ENCODE measurements at places on chromosomes 3 and 15. TPM values are rescaled to one million over a fixed set of nuclear protein-coding genes. Genes with fewer than 3 reads are reported as not detected.

DNA sequence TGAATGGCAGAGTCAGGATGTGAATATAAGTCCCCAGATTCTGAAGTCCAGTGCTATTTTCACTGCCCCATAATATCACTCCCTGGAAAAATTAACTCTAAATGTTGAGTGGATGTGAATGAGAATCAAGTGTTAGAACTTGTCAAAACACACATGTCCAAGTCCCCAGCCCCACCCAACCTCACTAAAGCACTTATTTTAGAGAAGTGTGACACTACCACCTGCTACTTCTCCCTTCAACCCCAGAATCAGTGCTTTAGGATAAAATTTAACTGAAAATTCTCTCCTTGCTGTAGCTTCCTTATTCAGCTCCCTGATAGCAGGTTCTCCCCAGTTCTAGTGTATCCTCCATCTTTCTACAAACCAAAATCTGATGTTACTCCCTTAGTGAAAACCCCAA, 35.8 kb downstream of the HERC1 start:
- H3K27ac ChIP-seq = no peak overlapping the region
- no peaks in the 10 kb centered on the region for H3K36me3 ChIP-seq
- no peak overlapping the region for H3K4me3 ChIP-seq

Gene MAP1A
- 2.4 TPM for total RNA-seq

DNA sequence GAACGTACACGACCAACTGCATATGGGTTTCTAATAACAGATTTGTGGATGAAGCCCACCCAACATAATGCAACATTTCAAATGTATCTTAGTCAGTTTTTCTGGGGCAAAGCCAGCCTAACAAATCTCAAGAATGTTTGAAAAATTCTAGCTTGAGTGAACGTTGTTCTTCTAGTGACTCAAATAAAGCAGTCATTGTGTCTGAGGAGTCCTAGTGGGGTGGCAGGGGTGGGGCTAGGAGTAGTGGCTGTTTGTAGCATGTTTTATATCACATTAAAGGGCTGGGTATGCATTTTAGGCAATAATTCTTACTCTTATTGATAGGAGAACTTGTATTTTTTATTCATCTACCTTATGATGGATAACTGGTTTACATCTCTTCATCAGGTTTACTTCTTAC, 6.0 kb downstream of the B3GNT5 start:
- DNase-seq = no peak
- H3K4me3 ChIP-seq = no peak overlapping the region
- no peak overlapping the region for H3K27ac ChIP-seq
- no peaks in the 10 kb centered on the region for H3K36me3 ChIP-seq
- H3K27me3 ChIP-seq = no peaks in the 10 kb centered on the region
- peaks cover 39% of the 10 kb centered on the region for H3K4me1 ChIP-seq

GRCh38 chr3:52458031-52458760, 2.8 kb downstream of the NISCH start:
- H3K36me3 ChIP-seq = peaks cover 31% of the 10 kb centered on the region
- no peaks in the 10 kb centered on the region for H3K27me3 ChIP-seq
- no peak for DNase-seq
- no peak overlapping the region for H3K27ac ChIP-seq

Gene SERPINI1
- 1.6 TPM for total RNA-seq

Gene MUSTN1
- total RNA-seq = 3.2 TPM

Gene LEKR1
- 1.3 TPM for total RNA-seq

GRCh38 chr3:82080792-82081191, 319.3 kb upstream of the GBE1 start:
- DNase-seq = no peak
- H3K27me3 ChIP-seq = no peaks in the 10 kb centered on the region
- H3K36me3 ChIP-seq = no peaks in the 10 kb centered on the region
- H3K4me1 ChIP-seq = no peaks in the 10 kb centered on the region
- no peak overlapping the region for H3K27ac ChIP-seq
- no peak overlapping the region for H3K4me3 ChIP-seq

Gene WDR53
- total RNA-seq = 5.7 TPM

- no peaks in the 10 kb centered on the region for H3K27me3 ChIP-seq
- H3K36me3 ChIP-seq = no peaks in the 10 kb centered on the region
- peaks cover 58% of the 10 kb centered on the region for H3K4me1 ChIP-seq
These were observed 70.4 kb downstream of the LSM3 start for GRCh38 chr3:14248849-14249523.

DNA sequence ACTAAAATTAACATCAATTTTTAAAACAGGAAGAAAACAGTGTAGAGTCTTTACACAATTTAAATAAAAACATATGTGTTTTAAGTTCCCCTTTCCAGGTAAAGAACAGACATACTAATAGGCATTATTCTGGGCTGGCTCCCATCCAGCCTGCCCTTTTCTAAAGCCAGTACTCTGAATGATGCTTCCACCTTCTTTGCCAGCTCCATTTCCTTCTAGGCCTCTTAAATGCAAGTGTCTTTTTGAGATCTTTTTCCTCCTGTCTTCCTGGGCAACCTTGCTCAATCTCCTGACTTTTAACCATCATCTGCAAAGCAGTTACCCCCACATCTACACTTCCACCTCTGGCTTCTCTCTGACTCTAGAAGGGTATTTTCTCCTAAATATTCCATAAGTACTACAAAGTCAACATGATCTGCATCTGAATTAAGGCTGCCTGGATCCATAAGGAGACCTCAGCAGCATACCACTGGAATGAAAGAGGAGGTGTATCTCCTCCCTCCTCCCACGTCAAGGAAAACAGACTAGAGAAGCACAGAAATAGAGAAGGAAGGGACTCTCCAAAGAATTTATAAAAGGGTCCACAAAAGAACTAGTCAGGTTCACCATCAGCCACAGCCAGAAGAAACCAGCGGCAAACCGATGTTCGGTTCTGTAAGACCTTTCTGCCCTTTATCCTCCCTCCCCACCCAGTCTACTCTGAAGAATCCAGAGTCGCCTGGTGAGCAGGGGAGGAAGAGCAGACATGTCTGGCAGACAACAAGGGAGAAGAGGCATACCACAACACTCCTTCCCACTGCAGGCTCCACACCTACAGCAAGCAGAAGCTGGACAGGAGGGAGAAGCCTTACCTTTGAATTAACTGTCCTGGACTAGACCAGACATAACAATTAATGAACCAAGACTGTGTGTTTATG, 47.1 kb downstream of the GOLIM4 start:
- no peaks in the 10 kb centered on the region for H3K27me3 ChIP-seq
- no peaks in the 10 kb centered on the region for H3K36me3 ChIP-seq
- H3K27ac ChIP-seq = peak overlapping the region; percentile 11
- peaks cover 20% of the 10 kb centered on the region for H3K4me1 ChIP-seq

- no peak overlapping the region for H3K27ac ChIP-seq
- no peaks in the 10 kb centered on the region for H3K4me1 ChIP-seq
- no peak for DNase-seq
These were observed 80.0 kb upstream of the CACNA2D3 start for GRCh38 chr3:54042259-54042823.

- peak overlapping the region; percentile 57 for H3K27ac ChIP-seq
- peaks cover 25% of the 10 kb centered on the region for H3K4me1 ChIP-seq
- DNase-seq = no peak
- H3K36me3 ChIP-seq = no peaks in the 10 kb centered on the region
- H3K4me3 ChIP-seq = no peak overlapping the region
These were observed 104.6 kb upstream of the SLC6A6 start for GRCh38 chr3:14297784-14298236.

DNA sequence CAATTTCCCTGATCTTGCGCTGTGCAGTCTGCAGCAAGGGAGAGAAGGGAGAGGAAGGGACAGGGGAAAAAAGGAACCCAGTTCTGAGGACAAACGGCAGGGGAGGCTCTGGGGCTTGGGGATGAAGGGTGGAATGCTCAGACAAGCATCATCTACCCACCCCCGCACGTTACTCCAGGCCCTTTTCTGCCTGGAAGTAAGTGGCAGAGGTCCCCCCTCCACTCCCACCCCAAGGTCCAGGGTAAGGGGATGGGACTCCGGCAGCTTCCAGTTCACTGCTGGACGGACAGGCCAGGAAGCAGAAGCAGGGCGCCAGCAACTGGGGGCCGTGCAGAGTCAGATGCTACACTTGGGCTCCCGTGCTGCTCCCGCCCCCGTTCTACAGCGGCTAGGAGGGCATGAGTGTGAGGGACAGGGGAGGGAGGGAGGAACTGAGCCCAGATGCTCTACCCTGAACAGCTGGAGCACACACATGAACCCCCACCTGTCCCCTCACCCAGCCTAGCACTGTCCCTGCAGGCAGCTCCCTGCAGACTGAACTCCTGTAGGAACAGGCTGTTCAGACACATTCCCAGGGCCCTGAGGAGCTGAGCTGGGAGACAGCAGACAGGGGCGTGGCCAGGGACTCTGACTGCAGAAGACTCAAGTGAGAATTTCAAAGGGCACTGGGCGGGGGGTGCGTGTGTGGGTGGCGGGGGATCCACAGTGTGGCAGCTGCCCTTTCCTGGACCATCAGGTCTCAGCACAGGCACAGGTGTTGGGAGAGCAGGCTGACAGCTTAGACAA, 59.7 kb downstream of the SENP2 start:
- peak; percentile 62 for DNase-seq
- no peaks in the 10 kb centered on the region for H3K4me1 ChIP-seq
- peaks cover 16% of the 10 kb centered on the region for H3K36me3 ChIP-seq
- H3K4me3 ChIP-seq = no peak overlapping the region

- H3K27me3 ChIP-seq = no peaks in the 10 kb centered on the region
- no peaks in the 10 kb centered on the region for H3K36me3 ChIP-seq
- DNase-seq = no peak
- H3K27ac ChIP-seq = no peak overlapping the region
- H3K4me3 ChIP-seq = no peak overlapping the region
These were observed 1.4 kb downstream of the ARL14 start for GRCh38 chr3:160678292-160678842.

Measured in suprapubic skin (tissue), 4 donors.